ENCODE measurements at places on chromosomes 7 and 10. TPM values are rescaled to one million over a fixed set of nuclear protein-coding genes. Genes with fewer than 3 reads are reported as not detected.

- H3K4me3 ChIP-seq, result no peak overlapping the region
- no peak overlapping the region for H3K27ac ChIP-seq
- no peak for DNase-seq
- H3K36me3 ChIP-seq, result peaks cover 35% of the 10 kb centered on the region
- H3K27me3 ChIP-seq, result no peaks in the 10 kb centered on the region
- H3K4me1 ChIP-seq, result no peaks in the 10 kb centered on the region
Observed at GRCh38 chr7:99005776-99006175, 127.4 kb downstream of the TRRAP start.

GRCh38 chr10:88901206-88901983, 21.4 kb downstream of the STAMBPL1 start:
- no peaks in the 10 kb centered on the region for H3K27me3 ChIP-seq
- H3K36me3 ChIP-seq, result no peaks in the 10 kb centered on the region
- peak overlapping the region; percentile 45 for H3K27ac ChIP-seq
- no peak overlapping the region for H3K4me3 ChIP-seq
- no peak for DNase-seq

DNA sequence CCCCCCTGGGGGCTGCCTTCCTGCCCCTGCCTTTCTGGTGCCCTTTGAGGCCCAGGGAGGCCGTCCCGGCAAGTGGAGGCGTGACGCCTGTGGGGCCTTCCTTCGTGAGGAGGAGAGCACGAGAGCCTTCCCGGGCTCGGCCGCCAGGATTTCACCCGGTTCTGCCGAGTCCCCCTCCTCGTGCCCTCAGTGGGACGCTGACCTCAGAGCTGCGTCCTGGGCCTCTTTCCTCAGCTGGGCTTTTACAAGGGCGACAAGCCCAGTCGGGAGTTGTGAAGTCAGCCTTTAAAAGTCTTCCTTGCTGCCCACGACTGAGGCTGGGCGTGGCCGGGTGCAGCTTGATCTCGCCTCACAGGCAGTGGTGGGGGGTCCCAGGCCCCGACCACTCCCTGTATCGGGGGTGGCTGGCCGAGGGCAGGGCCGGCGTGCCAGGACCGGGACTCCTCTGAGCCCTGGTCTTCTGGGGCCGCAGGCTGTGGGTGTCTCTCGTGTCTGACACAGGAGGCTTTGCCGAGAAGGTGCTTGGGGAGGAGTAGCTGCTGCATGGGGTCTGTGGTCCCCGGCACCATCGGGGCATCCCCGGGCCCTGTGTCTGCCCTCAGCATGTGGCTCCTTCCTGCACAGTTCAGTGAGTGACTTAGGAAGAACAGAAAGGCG, 41.8 kb downstream of the FAM20C start:
- no peaks in the 10 kb centered on the region for H3K27me3 ChIP-seq
- no peaks in the 10 kb centered on the region for H3K36me3 ChIP-seq
- peak overlapping the region; percentile 92 for H3K27ac ChIP-seq

The GRID1 gene
- 1.9 TPM for total RNA-seq

The ENO4 gene
- total RNA-seq, result not detected
